ENCODE measurements at places on chromosomes 7 and 10. TPM values are rescaled to one million over a fixed set of nuclear protein-coding genes. Genes with fewer than 3 reads are reported as not detected.
A peak's percentile ranks its signal among the peaks of the same experiment; 100 is the strongest.

- H3K4me1 ChIP-seq = no peaks in the 10 kb centered on the region
- no peaks in the 10 kb centered on the region for H3K27me3 ChIP-seq
- DNase-seq = no peak
- H3K36me3 ChIP-seq = no peaks in the 10 kb centered on the region
- H3K4me3 ChIP-seq = no peak overlapping the region
These were observed 72.3 kb downstream of the TLL2 start for GRCh38 chr10:96441322-96441885.

- peaks cover 37% of the 10 kb centered on the region for H3K36me3 ChIP-seq
- H3K27me3 ChIP-seq = no peaks in the 10 kb centered on the region
- peak; percentile 55 for DNase-seq
- H3K4me3 ChIP-seq = peak overlapping the region; percentile 99
These were observed 1.7 kb downstream of the ZFYVE27 start for GRCh38 chr10:97738616-97739015.

GRCh38 chr10:116312548-116312947, 11.7 kb upstream of the CCDC172 start:
- DNase-seq = no peak
- peaks cover under 1% of the 10 kb centered on the region for H3K4me1 ChIP-seq
- no peak overlapping the region for H3K27ac ChIP-seq
- H3K36me3 ChIP-seq = no peaks in the 10 kb centered on the region
- no peak overlapping the region for H3K4me3 ChIP-seq

Gene FAM25G
- not detected for total RNA-seq

Gene MYOZ1
- not detected for total RNA-seq

DNA sequence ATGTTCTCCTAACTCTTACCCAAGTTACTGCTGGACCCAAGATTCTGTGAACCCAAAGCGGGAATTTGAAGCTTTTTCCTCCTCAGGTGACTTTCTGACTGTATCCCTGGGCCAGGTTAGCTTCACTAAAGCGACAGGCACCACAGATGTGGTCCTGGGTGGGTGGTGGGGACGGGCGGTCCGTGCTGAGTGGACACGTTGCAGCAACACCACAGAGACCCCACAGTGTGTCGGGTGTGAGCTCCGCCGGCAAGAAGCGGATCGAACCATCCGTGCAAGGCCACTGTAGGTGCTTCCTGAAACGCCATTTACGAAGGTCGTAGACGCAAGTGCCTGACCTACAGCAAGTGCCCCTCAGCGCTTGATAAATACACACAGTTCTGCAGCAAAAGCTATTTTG, 325.9 kb downstream of the ADARB2 start:
- H3K4me3 ChIP-seq = no peak overlapping the region
- peak; percentile 26 for DNase-seq
- H3K27ac ChIP-seq = no peak overlapping the region
- H3K4me1 ChIP-seq = no peaks in the 10 kb centered on the region
- H3K27me3 ChIP-seq = no peaks in the 10 kb centered on the region
- H3K36me3 ChIP-seq = no peaks in the 10 kb centered on the region

- no peaks in the 10 kb centered on the region for H3K27me3 ChIP-seq
- no peak overlapping the region for H3K27ac ChIP-seq
- DNase-seq = peak; percentile 36
- no peaks in the 10 kb centered on the region for H3K36me3 ChIP-seq
- H3K4me3 ChIP-seq = no peak overlapping the region
- H3K4me1 ChIP-seq = peaks cover 9% of the 10 kb centered on the region
These were observed 13.8 kb downstream of the BTRC start for GRCh38 chr10:101367569-101368453.

DNA sequence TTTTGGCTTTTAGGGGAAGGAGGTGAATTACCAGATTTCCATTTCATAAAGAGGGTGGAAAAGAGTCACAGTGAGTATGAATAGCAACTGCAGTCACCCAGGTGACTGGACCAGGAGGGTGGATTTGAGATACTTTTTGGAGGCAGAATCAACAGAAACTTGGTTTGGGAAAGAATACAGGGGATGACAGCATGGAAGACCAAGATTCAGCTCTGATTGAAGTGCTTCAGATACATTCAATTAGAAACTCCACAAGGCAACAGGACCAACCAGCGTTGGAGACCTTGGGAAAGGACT, 83.0 kb downstream of the SGMS1 start:
- no peak for DNase-seq
- no peak overlapping the region for H3K4me3 ChIP-seq
- no peak overlapping the region for H3K27ac ChIP-seq
- H3K36me3 ChIP-seq = no peaks in the 10 kb centered on the region

GRCh38 chr7:2666155-2666554, 21.8 kb upstream of the AMZ1 start:
- H3K36me3 ChIP-seq = no peaks in the 10 kb centered on the region
- H3K27ac ChIP-seq = no peak overlapping the region
- no peaks in the 10 kb centered on the region for H3K4me1 ChIP-seq
- DNase-seq = no peak

GRCh38 chr7:118110178-118110925, 73.6 kb upstream of the LSM8 start:
- no peaks in the 10 kb centered on the region for H3K27me3 ChIP-seq
- H3K4me3 ChIP-seq = no peak overlapping the region
- no peak overlapping the region for H3K27ac ChIP-seq
- DNase-seq = no peak
- H3K4me1 ChIP-seq = no peaks in the 10 kb centered on the region
- no peaks in the 10 kb centered on the region for H3K36me3 ChIP-seq

DNA sequence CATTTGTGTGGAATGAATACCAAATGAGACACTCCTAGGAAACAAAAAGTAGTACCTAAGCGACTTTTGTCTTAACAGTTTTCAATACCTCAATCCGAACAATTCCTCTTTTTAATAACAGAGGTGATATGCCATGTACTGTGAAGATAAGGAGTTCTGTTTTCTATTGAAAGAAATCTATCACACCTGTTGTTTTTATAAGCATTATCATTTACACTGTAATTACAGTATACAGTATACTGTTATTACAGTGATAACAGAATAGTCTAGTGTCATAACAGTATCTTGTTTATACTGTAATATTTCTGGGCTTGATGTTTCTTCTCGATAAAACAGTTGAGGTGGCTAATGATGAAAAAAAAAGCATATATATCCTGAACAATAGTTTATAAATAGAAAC, 9.4 kb upstream of the RHOBTB1 start:
- H3K27me3 ChIP-seq = no peaks in the 10 kb centered on the region
- no peak overlapping the region for H3K4me3 ChIP-seq
- H3K4me1 ChIP-seq = peaks cover 16% of the 10 kb centered on the region
- no peak for DNase-seq
- no peaks in the 10 kb centered on the region for H3K36me3 ChIP-seq

Gene SDK1
- under 0.01 TPM for total RNA-seq

DNA sequence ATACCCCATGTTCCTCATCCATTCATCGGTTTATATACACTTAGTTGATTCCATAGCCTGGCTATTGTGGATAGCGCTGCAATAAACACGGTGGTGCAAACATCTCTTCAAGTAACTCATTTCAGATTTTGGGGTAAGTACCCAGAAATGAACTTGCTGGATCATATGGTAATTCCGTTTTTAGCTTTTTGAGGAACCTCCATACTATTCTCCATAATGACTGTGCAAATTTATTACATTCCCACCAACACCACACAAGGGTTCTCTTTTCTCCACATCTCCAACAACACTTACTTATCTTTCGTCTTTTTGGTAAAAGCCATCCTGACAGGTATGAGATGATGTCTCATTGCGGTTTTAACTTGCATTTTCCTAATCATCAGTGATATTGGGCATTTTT, 3.7 kb downstream of the NPFFR1 start:
- H3K36me3 ChIP-seq = no peaks in the 10 kb centered on the region
- no peak overlapping the region for H3K4me3 ChIP-seq
- H3K27me3 ChIP-seq = peaks cover 55% of the 10 kb centered on the region

- peaks cover 3% of the 10 kb centered on the region for H3K27me3 ChIP-seq
- no peak overlapping the region for H3K27ac ChIP-seq
These were observed 42.1 kb downstream of the ST8SIA6 start for GRCh38 chr10:17412323-17412722.

DNA sequence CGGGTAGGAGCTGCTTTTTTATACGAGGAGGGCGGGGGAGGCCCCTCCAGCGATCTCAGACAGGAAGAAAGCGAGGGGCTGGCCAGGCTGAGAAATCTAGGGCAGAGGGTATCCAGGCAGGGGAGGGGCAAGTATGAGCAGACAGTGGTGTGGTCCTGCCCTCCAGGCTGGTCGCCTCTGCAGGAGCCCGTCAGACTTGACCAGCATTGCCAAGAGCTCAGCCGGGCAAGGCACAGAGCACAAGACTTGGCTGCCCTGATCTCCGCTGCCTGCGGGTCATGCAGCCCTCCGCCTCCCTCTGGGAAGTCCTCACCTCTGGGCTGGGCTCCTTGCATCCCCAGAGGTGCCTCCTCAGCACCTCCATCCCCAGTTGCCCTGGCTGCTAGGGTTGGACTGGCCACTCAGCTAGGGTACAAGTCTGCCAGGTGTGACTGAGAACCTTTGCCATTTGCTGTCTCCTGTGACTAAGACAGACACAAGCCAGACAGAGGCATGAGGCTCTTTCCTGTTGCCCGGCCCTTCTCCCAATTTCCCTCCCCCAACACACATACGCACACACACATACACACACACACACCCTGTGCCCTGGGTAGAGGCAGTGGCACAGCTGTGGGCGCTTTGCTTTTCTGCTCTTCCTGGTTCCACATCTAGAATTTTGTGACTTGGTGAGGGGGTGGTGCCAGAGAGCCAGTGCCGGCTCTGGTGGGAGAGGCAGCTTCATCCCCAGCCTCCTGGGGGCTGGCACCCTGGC, 59.1 kb upstream of the PPIF start:
- H3K4me3 ChIP-seq = no peak overlapping the region
- H3K27me3 ChIP-seq = no peaks in the 10 kb centered on the region
- DNase-seq = no peak
- H3K27ac ChIP-seq = peak overlapping the region; percentile 36

Gene TMEM213
- not detected for total RNA-seq

- no peaks in the 10 kb centered on the region for H3K36me3 ChIP-seq
- DNase-seq = peak; percentile 29
- no peaks in the 10 kb centered on the region for H3K4me1 ChIP-seq
- no peak overlapping the region for H3K27ac ChIP-seq
These were observed 78.3 kb downstream of the ELAPOR2 start for GRCh38 chr7:86981127-86981526.

Gene STN1
- total RNA-seq = 20.6 TPM

Gene ARF5
- total RNA-seq = 146 TPM

DNA sequence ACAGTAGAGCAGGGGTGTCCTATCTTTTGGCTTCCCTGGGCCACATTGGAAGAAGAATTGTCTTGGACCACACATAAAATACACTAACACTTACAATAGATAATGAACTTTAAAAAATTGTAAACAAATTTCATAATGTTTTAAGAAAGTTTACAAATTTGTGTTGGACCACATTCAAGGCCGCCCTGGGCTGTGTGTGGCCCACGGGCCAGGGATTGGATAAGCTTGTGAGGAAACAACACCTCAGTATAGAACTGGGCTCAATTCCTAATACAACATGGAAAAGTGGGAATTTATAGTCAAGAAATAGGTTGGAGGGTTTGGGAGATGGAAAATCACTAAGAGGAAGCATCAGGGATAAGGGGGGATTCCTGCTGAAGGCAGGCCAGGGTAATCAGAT, 17.7 kb downstream of the ZNF277 start:
- no peak for DNase-seq
- H3K4me1 ChIP-seq = no peaks in the 10 kb centered on the region
- H3K27ac ChIP-seq = no peak overlapping the region
- no peaks in the 10 kb centered on the region for H3K36me3 ChIP-seq
- H3K4me3 ChIP-seq = no peak overlapping the region

Gene DKK1
- total RNA-seq = 66.2 TPM

Gene FAM237B
- total RNA-seq = not detected

- no peaks in the 10 kb centered on the region for H3K4me1 ChIP-seq
- no peak overlapping the region for H3K27ac ChIP-seq
- H3K36me3 ChIP-seq = no peaks in the 10 kb centered on the region
- no peak overlapping the region for H3K4me3 ChIP-seq
- H3K27me3 ChIP-seq = no peaks in the 10 kb centered on the region
These were observed 35.8 kb upstream of the DNAAF5 start for GRCh38 chr7:690478-691360.

Gene NPC1L1
- not detected for total RNA-seq

- H3K4me1 ChIP-seq = peaks cover 66% of the 10 kb centered on the region
- DNase-seq = peak; percentile 89
- no peaks in the 10 kb centered on the region for H3K27me3 ChIP-seq
- no peak overlapping the region for H3K4me3 ChIP-seq
These were observed 20.0 kb downstream of the UNC5B start for GRCh38 chr10:71232089-71232998.

GRCh38 chr10:44968091-44968490, 8.5 kb downstream of the RASSF4 start:
- no peak overlapping the region for H3K27ac ChIP-seq
- peaks cover 5% of the 10 kb centered on the region for H3K36me3 ChIP-seq
- H3K4me1 ChIP-seq = peaks cover 20% of the 10 kb centered on the region
- no peaks in the 10 kb centered on the region for H3K27me3 ChIP-seq
- no peak overlapping the region for H3K4me3 ChIP-seq

Gene EBLN1
- not detected for total RNA-seq

- no peak overlapping the region for H3K27ac ChIP-seq
- no peak for DNase-seq
- no peak overlapping the region for H3K4me3 ChIP-seq
- H3K27me3 ChIP-seq = no peaks in the 10 kb centered on the region
- H3K4me1 ChIP-seq = no peaks in the 10 kb centered on the region
These were observed 245.8 kb upstream of the MEOX2 start for GRCh38 chr7:15932318-15932717.

Gene TMED4
- 84.3 TPM for total RNA-seq
